SW 1271 (cell line): ENCODE measurements at places on chromosomes 1 and 21.

DNA sequence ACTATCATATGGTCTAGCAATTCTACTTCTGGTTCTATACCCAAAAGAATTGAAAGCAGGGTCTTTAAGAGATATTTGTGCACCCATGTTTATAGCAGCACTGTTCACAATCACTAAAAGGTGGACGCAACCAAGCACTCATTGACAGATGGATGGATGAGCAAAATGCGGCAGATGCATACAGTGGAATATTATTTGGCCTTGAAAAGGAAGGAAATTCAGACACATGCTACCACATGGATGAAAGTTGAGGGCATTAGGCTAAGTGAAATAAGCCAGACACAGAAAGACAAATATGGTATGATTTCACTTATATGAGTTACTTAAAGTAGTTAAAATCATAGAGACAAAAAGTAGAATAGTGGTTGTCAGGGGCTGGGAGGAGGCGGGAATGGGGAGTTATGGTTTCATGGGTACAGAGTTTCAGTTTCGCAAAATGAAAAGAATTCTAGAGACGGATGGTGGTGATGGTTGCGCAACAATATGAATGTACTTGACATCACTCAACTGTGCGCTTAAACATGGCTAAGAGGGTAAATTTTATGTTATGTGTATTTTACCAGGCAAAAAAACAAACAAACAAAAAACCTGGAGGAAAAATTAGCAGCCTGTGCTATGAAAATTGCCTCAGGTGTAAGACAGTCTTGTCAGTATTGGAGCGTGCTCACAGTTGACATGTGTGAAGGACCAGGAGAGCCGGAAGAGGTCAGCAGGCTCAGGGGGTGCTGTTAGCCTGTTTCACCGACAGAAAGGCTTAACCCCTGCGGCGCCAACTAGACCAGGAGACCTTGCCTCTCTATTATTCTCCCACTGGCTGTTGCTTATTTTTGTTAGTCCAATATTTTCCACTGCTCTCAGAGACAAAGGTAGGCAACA lies 26.5 kb downstream of the CD247 start:
- DNase-seq: no peak

- no peak for DNase-seq
These were observed 179.2 kb downstream of the PATJ start for GRCh38 chr1:61921435-61921834.

DNA sequence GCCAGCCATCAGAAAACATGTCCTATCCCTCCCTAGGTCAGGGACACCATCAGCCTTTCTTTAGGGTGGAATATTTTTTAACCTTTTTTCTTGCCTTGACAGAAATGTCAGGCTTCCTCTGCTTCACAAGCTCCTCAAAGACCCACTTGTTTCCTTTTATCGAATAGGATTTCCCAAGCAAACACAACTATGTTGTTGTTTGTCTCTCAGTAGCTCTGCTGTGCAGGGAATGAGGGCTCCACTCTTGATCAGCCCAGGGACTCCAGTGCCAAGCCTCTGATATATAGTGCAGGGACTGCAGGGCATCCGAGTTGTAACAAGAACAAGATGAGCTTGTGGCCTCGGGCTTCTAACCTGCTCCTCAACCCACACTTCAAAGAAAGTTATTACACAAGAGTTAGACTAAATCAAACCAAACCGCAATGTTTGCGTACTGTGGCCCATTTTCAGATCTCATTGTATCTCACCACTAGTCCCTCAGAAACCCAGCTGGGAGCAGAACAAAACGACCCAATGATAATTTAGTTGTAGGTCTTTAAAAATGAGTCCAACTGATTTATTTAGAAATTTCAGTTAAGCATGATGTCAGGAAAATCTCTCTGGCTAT lies 108.1 kb downstream of the ATG4C start:
- no peak for DNase-seq

- DNase-seq: no peak
These were observed 14.5 kb downstream of the AGPAT3 start for GRCh38 chr21:43879348-43880110.

GRCh38 chr1:91803847-91804545 lies 82.0 kb downstream of the TGFBR3 start:
- DNase-seq: no peak

DNA sequence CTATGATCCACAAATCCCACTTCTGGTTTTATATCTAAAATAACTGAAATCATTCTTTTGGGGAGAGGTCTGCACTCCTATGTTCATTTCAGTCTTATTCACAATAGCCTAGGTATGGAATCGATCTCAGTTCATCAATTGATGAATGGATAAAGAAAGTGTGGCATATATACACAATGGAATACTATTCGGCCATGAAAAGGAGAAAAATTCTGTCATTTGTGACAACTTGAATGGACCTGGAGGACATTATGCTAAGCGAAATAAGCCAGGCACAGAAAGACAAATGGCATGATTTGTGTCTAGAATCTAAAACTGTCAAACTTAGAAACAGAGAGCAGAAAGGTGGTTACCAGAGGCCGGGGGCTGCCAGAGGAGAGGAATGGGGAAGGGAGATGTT lies 5.4 kb upstream of the KRTAP10-8 start:
- no peak for DNase-seq

DNA sequence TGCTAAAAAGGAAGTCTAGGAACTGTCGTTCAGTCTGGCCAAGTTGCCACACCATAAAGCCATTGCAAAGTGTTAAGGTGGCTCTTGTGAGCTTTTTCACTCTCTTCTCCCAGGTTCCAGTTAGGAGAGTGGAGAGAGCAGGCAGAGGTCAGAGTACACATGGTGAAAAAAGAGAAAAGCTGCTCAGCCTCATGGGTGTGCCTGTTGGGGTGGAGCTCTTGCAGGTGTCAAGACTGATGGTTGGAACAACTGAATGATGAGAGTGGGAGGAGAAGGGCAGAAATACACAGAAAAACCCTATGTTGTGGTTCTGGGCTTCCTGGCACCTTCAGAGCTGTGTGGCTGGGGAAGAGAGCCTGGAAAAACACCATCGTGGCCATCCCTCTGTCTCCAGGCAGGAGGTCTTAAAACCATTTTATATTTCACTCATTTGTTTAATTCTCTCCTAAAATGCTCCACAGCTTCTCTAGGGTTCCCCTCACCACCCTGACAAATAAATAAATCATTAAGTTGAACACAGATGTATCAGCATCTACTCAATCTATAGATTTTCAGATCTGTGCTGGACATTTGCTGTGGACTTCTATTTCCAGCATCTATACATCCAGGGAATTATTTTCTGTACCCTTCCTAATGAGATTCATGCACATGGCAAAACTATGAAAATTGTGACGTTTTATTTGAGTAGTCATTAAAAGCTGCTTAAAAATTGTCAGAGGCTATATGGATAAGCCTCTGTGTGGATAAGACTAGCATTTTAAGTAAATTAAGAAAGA lies 17.5 kb downstream of the UBASH3A start:
- DNase-seq: no peak

- DNase-seq: no peak
These were observed 134.0 kb upstream of the MAGI3 start for GRCh38 chr1:113256348-113256729.

DNA sequence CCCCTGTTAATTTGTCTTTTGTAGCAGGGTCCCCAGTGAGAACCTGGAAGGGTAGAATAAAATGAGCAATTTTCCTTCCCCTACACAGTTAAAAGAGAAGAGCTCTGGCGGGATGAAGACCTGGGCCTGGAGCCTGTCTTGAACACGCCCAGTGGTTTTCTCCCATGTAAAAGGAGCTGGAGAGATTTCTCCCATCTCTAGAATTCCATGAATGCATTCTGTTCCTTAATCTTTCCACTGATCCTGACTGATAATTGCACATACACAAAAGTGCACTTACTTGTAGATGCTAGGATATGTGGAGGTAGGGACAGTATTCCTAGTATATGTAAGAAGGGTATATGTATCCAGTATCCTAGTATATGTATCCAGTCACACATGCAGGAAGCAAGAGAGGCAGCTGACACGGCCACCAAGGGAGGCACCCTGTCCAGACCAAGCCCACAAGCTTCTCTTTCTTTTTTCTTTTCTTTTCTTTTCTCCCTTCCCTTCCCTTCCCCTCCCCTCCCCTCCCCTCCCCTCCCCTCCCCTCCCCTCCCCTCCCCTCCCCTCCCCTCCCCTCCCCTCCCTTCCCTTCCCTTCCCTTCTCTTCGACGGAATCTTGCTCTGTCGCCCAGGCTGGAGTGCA lies 11.9 kb upstream of the PKNOX1 start:
- DNase-seq: no peak

DNA sequence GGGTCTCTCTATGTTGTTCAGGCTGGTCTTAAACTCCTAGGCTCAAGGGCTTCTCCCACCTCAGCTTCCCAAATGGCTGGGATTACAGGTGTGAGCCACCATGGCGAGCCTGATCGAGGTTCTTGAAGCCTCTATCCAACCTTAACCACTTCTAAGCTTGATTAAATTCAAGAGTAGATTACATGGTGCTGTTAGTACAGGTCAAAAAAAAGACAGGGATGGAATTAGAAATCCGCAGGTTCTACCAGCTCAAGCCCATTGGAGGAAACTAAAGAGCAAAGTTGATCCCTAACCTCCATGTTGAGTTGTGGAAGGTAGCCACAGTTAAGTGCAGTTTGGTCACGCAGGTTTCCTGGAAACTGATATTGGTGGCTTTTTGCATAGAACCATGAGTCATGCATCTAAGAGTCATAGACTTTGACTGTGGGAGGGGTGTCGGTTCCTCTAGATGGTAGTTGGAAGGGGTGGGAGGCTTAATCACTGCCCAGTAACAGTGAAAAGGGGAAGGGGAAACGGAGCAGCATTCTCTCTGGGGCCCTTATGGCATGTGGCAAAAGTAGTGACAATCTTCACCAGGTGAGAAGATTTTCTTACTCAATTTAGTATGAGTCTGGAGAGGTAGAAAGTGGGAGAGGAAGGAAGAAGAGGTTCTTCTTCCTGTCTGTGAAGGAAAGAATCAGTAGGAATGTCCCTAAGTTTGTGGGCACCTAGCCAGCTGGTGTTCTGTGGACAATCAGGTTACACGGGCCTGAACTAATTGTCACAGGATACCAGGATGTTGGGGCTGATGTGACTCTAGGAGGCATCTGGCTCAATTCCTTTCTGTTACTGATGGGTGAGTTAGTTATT lies 7.0 kb downstream of the CD53 start:
- no peak for DNase-seq

DNA sequence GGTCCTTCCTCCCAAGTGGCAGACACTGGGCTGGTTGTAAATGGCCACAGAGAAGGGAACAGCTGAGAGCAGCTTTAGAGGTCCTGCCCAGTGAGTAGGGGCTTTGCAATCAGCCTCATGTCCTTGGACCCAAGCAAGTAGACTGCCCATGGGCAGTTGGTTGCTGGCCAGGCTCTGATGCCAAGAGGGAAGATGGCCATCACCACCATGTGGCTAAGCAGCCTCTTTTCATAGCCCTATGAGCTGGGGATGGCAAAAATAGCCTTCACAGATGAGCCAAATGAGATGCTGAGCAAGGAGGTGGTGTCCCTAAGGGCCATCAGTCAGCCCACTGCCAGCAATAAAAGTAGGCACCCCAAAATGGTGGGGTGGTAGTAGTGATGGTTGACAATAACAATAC lies 3.2 kb downstream of the DISP3 start:
- DNase-seq: no peak

DNA sequence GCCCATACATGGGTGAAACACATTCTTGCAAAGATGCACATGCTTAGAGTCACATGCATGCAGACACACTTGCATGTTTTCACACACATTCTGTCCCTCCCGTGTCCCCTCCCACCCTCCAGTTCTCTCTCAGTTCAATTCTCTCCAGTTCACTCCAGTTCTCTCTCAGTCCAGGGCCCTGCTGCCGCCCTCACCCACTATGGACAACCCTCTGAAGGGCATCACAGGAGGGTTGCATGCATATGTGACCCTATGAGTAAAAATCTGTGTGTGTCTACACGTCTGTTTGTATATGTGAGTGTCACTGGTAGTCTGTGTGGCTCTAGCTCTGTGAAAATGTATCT lies 21.8 kb upstream of the ADGRB2 start:
- no peak for DNase-seq

GRCh38 chr1:85934516-85934915 lies 222.1 kb downstream of the COL24A1 start:
- DNase-seq: no peak

DNA sequence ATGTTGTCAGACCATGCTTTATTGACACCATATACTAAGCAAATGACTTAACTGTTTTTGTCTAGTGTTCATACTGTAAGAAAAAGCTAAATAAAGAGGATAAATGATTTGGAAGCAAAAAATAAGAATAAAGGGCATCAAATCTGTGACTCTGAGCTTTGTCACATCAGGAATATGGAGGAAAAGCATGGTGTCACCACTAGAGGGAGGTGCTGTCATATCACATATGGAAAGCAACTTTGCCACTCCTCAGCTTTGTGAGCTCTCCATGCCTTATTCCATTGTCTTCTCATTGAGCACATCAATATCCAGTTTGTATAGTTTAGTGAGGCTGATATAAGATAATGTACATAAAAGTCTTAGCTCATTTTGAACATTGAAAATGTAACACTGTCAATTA lies 20.8 kb upstream of the GBP1 start:
- no peak for DNase-seq

- no peak for DNase-seq
These were observed 43.1 kb upstream of the IGSF21 start for GRCh38 chr1:18064534-18064933.

DNA sequence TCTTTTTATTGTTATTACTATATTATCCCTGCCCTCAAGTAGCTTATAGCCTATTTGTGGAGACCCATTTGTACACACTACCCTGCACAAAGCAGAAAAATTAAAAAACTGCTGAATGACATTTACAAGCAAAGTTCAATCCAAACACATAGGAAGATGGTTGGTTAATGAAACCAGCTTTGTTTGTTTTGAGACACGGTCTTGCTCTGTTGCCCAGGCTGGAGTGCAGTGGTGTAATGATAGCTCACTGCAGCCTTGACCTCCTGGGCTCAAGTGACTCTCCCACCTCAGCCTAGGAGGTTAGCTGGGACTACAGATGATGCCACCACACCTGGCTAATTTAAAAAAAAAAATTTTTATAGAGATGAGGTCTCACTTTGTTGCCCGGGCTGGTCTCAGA lies 31.6 kb downstream of the TGFB2 start:
- DNase-seq: no peak

DNA sequence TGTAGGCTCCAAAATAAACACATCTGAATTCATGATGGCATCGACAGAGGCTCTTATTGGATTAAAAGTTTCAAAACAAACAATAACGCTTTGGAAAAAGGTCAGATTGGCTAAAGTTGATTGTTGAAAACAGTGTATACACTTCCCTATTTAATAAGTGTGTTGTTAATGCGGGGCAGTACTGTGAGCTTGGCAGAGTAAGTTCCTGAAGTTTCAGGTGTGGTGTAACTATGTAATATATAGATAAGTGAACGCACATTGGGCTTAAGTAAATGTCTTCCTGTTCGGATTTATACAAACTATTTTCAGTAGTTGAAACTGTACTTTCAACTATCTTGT lies 810 bp downstream of the ZBTB37 start:
- DNase-seq: no peak

GRCh38 chr1:118862755-118863154 lies 125.4 kb downstream of the TBX15 start:
- DNase-seq: no peak
